ENCODE measurements at places on chromosomes 1 and 21.

DNA sequence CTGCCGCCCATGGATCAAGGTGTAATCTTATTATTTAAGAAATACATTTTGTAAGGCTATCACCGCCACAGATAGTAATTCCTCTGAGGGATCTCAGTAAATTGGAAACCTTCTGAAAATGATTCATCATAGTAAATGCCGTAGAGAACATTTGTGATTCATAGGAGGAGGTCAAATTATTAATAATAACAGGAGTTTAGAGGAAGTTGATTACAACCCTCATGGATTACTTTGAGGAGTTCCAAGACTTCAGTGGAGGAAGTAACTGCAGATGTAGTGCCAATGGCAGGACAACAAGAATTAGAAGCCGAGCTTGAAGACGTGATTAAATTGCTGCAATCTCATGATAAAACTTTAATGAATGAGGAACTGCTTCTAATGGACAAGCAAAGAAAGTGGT, 280.1 kb downstream of the PTPRC start:
- DNase-seq, result no peak

GRCh38 chr1:4754816-4755215, 100.4 kb downstream of the AJAP1 start:
- no peak for DNase-seq

DNA sequence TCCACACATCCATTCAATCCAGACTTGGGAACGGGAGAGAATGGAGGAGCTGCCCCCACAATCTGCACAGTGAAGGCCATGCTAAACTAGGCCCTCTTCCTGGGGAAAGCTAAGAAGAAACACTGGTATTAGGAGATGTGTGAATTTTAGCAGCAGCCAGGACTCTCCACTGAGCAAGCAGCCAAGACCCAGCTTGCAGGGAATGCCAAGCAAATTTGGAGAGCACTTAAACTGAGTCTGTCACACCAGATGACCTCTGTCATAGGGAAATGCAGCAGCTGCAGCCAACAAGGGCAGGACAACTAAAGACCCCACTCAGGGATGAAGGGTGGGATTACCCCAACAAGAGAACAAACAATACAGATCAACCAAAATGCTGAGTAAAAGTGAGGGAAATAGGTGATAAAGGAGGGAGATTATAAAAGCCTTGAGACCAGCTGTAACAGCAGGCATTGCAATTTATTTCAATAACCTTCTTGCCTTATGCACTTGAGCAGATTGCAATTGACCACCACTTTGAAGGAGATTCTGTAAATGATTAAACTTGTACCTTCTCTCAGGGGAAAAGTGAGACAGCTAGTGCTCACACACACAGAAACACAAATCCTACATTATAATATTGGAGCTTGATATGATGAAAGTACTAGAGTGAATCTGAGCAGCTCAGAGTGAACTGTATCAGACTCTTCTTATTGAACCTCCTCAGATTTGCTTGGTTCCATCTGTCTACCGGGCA, 2.5 kb upstream of the CLCA1 start:
- DNase-seq, result no peak

GRCh38 chr1:66351478-66351877, 182.5 kb upstream of the SGIP1 start:
- no peak for DNase-seq

- no peak for DNase-seq
Measured at GRCh38 chr1:56036479-56036878, 542.9 kb downstream of the PLPP3 start.

DNA sequence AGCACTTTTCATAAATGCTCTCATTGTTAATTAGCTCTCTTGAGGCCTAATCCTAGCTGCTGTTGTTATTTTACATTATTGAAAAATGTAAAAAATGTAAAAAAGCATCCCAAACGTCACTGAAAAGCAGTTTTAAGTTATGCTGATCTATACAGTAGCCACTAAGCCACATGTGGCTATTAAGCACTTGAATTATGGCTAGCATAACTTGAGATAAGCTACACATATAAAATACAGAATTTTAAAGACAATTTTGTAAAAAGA, 18.4 kb upstream of the DNASE2B start:
- DNase-seq, result no peak

- no peak for DNase-seq
Measured at GRCh38 chr1:62452951-62453350, 16.1 kb downstream of the USP1 start.

DNA sequence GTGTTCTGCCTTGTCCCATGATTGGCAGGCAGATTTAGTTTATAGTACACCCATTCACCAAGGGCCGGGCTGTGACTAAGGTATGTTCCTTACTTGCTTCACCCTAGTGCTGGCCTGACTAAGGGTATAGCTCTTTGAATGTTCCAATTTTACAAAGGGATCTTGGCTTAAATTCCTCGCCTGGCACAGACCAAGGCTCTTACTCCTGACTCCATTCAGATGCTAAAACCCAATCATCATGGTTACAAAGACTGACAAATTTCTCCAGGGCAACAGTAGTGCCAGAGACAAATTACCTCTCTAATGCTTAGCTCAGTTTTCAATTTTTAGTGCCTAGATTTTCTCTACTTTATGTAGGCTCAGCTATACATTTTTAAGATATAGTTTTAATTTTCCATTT, 11.5 kb upstream of the C1orf53 start:
- DNase-seq, result no peak

DNA sequence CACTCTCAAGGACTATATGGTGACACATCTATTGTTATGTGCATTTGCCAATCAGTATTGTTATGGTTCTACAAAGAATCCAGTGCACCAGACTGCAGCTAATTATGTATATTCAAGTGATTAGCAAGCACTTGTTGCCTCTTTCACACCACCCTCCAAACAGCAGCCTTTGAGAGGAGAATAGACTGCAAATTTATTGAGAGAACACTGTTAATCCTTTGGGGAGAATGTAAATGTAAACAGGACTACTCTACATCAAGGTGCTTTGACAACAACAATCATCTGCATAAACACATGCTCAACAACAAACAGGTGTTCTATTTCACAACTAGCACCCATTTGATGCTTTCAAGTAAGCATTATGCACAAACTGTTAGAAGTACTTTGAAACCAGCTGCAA, 117.4 kb downstream of the AKT3 start:
- no peak for DNase-seq

- no peak for DNase-seq
Measured at GRCh38 chr1:70429219-70429618, 18.2 kb downstream of the CTH start.

DNA sequence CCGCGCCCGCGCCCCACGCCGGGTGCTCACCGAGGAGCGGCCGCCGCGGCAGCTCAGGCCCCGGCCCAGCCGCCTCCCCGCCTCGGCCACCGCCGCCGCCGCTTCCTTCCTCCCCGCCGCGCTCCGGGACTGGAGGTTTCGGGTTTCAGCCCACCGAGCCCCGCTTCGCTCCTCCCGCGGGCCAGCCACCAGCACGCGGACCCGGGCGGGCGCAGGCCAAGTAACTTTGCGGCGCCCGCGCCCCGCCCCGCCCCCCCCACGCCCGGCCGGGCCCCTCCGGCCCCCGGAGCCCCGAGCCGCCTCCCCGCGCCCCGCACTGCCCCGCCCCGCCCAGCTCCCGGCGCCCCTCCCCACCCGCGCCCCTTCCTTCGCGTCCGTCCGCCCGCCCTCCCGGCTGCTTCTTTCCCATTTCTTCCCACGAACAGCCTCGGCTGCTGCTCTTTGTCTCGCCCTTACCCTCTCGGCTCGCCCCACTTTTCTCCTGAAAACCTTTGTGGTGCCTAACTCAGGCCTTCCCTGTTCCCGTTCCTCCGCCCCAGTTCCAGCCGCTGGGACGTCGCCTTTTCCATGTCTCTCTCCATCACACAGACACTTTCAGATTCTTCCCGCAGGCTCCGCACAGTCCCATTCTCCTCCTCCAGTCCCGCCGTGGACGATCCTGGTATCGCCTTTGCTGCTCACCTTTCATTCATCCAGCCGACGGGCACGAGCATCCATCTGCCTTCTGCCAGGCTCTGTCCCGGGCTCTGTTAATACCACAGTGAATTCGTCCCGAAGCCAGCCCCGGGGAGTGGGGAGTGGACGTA, at the start of gene GPR161:
TSS of gene GPR161 (minus strand) at position 222 of the 806 bp plus-strand sequence. CDS start 32,080 bp downstream, outside the sequence.
- DNase-seq, result no peak

DNA sequence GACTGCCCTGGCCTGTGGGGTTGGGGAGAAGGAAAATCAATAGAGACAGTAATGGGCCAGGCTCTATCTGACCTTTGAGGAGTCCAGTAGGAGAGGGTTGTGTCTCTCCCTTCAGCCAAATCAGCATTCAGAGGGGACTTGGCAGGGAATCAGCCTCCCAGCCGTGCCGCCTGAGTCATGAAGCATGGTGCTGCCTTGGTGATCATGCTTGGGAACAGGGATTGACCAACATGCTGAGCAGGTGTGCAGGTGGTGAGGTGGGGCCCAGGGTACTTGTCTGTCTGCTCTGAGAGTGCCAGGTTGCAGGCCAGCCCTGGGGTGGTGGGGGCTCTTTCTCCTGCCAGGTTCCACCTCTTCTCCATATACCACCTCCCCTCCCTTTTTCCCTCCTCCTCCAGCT, 58.9 kb upstream of the TLR5 start:
- DNase-seq, result no peak

DNA sequence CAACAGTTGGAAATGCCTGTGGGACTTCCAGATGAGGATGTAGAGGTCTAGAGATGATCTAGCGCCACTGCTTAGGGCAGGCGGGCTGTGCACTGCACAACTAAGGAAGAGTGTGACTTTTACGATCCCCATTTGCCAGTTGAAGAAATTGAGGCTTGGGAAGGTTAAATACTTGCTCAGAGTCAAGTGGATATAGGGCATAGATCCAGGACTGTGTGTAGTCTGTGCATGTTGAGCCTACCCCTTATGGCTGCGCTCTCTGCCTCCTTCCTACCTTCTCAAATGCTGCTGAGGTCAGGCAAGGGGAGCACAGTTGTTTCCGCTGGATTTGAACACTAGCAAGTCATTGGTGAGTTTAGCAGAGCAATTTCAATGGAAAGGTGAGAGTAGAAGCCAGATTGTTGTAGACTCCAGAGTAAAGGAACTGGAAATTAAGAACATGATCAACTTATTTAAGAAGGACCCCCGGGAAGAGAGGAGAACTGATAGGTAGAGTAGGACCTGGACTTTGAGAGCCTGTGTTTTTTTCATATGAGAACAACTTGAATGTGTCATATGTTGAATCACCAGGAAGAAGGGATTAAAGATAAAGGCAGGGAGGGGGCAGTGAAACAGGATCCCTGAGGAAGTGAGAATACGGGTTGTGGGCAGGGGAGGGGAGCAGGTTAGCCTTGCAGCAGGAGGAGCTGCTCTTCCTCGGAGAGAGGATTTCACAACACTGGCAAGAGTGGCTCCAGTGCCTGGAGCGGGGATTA, 2.7 kb downstream of the CAPN2 start:
- DNase-seq, result no peak

DNA sequence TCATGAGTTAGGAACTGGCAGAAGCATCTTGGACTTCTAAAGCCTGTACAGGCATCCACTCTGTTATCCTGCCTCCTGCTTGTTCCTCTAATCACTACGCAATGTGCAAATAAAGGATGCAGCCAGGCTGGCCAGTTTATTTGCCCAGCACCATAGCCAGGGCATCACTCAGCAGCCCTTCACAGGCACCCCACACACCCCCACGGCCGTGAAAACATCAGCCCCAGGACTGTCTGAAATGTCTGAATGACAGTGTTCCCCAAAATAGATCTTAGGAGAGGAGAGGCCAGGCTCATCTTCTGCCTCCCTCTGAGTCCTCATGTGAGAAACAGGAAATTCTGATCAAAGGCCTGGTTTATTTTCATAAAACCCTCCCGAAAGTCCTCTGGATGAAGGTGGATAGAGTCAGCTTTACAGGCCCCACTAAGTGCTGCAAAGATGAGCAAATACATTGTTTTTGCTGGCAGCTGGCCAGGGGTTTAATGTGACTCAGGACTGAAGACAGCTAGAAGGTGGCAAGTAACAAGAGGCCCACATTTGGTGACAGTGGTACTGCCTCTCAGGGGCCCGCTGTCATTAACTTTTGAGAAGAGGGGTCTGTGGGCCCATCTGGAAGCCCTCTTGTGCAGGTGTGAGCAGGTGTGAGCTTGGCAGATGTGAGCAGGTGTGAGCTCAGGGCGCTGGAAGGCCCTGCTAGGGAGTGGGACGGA, 32.9 kb downstream of the GRHL3 start:
- DNase-seq, result no peak

DNA sequence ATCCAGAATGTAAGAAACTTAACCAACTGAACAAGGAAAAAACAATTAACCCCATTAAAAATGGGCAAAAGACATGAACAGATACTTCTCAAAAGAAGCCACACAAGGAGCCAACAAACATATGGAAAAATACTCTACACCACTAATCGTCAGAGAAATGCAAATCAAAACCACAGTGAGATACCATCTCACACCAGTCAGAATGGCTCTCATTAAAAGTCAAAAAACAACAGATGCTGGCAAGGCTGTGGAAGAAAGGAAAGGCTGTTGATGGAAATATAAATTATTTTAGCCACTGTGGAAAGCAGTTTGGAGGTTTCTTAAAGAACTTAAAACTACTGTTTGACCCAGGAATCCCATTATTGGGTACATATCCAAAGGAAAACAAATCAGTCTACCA, 51.2 kb downstream of the RGS4 start:
- no peak for DNase-seq
